MG63 (cell line): ENCODE measurements at places on chromosomes 7 and 10.

- no peak for DNase-seq
Observed at GRCh38 chr10:90227786-90228185, 526.4 kb downstream of the KIF20B start.

DNA sequence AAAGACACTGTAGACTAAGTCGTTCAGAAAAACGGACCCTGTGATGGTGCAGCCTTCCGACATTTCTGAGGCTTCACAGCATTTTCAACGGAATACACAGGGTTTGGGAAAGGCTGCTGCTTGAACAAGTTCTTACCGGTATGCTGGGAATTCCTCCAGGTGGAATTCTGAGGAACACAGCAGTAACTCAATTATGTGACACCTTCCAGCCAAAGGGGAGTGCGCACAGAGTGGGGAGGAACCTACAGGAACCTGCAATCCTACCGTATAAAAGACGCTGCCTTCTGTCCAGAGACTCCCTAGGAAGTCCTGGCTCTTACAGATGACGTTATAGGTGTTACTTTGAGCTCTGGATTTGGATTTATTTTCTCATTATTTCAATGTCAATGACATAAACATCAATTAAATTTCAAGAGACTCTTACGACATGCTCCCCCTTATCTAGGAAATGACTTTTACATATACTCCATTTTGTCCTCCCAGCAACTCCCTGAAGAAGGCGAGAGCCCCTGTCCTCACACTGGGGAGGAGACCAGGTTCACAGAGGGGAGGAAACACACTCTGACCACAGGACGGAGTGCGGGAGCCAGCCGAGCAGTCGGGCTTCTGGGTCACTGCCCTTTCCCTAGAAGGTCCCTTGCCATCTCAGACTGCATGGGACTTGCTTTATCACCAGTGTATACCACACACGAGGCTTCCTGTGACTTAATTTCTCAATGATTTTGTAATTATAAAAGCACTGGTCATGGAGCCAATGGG is 27.9 kb downstream of the VIPR2 start:
- DNase-seq = no peak

DNA sequence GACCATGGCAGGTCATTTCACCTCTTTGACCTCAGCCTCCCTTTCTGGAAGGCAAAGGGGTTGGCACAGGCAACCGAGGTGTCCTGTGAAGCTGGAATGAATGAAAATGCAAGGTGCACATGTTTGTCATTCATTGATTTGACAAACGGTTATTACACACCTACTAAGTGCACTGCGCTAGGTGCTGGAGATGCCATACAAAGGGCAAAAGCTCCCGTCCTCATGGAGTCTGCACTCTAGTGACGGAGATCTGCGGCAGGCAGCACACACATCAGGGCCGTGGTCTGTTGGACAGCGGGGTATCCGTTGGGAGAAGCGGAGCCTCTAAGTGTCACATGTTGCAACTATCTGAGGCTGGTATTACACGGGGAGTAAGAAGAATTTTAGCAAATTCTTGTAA is 44.2 kb downstream of the PRF1 start:
- no peak for DNase-seq

DNA sequence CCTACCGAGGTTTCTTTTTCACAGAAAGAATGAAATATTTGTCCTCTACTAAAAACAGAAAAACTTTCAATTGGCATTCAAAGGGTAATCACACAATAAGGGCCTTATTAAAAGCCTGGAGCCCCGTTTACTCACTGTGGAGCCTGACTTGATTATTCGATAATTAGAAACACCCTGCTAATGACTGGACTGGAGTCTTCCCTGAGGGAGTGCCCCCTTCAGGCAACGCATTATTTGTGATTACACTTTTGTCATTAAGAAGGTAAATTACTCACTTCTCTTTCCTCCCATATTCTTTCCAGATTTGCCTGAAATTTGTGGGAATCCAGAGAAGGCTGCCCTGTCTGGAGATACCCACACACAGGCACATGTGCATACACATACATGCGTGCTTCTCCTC is 444.2 kb upstream of the NPVF start:
- no peak for DNase-seq

DNA sequence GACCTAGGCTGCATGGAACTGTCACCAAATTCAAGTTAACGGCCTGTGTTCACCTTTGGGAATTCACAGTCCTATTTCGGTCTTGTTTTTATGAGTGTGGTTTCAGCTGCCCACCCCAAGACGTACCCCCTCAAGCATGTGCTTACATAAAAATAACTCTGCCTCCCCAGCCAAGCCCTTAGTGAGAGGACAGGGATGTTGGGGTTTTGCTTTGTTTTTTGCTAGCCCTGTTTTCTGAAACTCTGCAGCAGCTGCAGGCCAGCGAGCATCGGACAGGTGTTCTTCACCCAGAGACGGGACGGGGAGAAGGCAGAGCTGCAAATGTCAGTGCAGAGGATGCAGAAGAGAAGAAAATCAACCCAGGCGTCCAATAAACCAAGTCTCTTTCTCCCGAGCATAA is 13.5 kb downstream of the CHST15 start:
- DNase-seq = no peak
